Left kidney (tissue), 8 donors: ENCODE measurements at places on chromosomes 12 and 14. TPM values are rescaled to one million over a fixed set of nuclear protein-coding genes. Genes with fewer than 3 reads are reported as not detected.

The DCN gene
- polyA plus RNA-seq = 366 TPM

The DDX51 gene
- 19.5 TPM for polyA plus RNA-seq

The IFI27 gene
- 5.5 TPM for polyA plus RNA-seq

The BMAL2 gene
- polyA plus RNA-seq = 7.5 TPM

The NEUROD4 gene
- not detected for polyA plus RNA-seq

The HSP90AA1 gene
- polyA plus RNA-seq = 768 TPM

The SERPINA9 gene
- not detected for polyA plus RNA-seq

The HIGD1C gene
- not detected for polyA plus RNA-seq

The PMCH gene
- 0.91 TPM for polyA plus RNA-seq

The KRT72 gene
- not detected for polyA plus RNA-seq

The CD69 gene
- 1.3 TPM for polyA plus RNA-seq

The CCDC175 gene
- polyA plus RNA-seq = 1.3 TPM

The PLEKHH1 gene
- 87.7 TPM for polyA plus RNA-seq

The KCNC2 gene
- polyA plus RNA-seq = 0.55 TPM

The KRT85 gene
- polyA plus RNA-seq = not detected

DNA sequence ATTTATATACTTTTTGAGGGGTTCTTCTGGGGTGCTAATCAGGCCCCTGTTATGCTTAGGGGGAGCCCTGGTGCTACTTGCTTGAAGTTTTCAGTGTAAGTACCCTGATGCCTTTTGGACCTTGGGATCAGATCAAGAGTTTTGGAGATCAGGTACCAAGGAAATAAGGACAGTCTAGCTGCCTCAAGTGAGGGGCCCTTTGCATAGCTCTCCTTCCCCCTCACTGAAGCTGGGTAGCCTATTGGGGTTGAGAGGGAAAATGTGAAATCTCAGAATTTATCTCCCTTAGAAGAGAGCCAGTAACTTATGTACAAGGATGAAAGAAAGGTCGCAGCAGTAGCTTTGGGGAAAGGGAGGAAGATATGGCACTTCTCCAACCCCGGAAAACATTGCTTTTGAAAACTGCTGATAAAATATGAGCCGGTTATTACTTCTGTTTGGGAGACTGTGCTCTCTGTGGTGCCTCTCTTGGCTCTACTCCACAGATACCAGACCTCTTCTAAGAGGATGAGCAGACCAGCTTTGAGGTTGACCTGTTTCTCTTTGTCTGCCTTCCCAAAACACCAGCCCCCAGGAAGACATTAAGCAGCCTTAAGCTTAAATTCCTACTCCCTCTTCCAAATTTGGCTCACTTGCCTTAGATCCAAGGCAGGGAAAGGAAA is 8.8 kb upstream of the AMHR2 start:
- no peak for DNase-seq

- no peak for DNase-seq
Observed at GRCh38 chr12:91640021-91640420, 457.4 kb upstream of the DCN start.

DNA sequence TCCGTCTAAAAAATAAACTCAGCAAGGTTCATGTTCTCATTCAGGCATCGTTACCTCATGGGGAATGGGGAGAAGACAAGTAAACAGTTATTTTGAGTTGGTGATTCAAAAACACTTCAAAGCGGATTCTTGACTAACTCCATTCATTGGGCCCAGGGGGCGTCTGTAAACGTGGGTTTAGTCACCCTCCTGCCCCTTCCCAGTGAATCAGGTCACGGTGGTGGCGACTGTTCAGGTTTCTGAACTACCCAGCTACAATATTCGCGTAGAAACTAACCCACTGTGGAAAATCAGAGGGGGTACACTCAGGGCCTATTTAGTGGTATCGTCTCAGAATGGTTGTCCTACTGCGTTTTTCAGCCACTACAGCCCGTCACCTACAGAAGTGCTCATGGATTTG is 15.2 kb downstream of the OR6S1 start:
- DNase-seq = no peak

DNA sequence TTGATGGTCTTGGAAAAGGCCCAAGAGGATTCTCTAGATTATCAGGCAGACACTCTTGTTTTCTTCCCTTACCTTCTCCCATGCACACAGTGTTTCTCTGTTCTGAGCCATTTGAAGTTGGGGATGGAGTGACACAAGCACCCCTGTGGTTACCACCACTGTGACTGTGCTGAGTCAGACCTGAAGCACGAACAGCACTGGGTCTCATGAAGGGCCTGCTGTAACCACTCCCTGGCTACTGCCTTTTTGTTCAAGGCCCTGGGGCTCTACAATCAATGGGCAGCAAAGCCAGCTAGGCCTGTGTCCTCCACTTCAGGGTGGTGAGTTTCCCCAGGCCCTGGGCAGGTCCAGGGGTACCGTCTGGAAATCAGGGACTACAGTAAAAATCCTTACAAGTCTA is 65.5 kb downstream of the TSPAN8 start:
- no peak for DNase-seq

- DNase-seq = no peak
Observed at GRCh38 chr12:46303039-46303666, 34.3 kb upstream of the SLC38A1 start.

DNA sequence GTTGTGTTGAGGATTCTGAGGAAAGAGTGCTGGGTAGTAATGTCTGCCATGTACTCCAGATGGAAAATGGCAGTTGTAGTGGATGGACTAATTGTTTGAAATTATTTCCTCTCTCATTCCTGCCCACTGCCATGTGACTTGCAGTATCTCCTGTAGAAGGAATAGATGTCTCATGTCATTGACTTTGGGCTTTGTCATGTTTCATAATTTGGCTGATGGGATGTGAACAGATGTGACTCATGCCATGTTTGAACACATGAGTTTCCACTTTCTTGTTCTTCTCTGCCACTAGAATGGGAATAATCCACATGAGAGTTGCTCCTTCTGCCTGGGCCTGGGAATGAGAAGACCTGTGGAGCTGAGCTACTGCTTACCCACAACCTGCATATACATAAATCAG is 2.4 kb upstream of the CALCOCO1 start:
- DNase-seq = no peak

DNA sequence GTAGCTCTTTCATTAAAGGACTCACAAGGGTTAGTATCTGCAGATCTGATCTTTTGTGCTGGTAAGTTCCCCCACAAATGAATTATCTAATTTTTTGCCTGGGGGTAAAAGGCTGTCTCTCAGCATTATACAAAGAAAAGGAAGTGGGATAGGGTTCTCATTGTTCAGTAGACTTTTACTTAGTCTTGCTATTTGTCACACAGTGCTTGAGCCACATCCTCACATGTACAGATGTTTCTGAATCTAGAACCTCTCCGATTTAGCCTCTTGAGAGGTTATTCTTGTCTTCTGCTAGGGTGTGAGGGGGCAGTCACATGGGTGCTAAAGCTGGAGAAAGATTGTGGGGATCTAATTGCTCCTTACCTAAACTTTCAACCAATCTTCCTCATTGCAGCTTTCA is 93.0 kb downstream of the SLC41A2 start:
- DNase-seq = no peak

DNA sequence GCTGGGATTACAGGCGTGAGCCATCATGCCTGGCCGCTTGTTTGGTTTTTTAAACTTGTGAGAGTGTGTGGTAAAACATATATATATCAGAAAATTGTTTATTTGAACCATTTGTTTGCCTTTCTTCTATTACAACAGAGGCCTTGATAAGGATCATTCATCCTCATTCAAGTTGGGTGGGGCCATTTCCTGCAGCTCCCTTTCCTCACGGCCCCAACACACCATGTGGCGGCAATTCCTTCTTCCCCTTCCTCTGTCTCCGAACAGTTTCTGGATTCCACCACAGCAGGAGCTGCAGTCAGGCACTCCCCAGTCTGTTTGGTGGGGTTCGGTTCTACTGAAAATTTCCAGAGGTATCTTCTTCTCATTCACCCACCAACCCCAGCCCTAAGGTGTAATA is 42.0 kb upstream of the RASSF3 start:
- DNase-seq = no peak

DNA sequence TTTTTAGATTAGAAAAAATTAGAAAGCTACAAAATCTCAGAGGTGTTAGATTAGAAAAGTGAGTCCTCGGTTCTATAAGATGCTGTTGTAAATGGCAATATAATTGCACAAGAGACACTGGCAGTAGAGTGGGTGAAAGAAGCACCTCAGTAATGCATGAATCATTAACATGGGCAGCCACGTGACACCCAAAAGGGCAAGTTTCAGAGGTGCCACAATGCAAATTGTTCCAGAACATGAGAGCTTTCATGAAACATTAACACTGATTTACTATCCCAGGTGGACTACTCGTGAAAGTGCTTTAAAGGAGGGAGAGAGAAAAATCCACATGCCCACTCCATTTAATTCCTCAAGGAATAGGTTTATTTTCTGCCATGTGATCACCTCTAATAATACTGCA is 108.4 kb downstream of the PTPRR start:
- peak; percentile 40 for DNase-seq

- DNase-seq = no peak
Observed at GRCh38 chr14:103697206-103697602, 18.0 kb downstream of the XRCC3 start.

GRCh38 chr14:60594062-60594461 is 55.2 kb downstream of the SIX1 start:
- DNase-seq = no peak

GRCh38 chr12:19485240-19485639 is 45.9 kb downstream of the AEBP2 start:
- DNase-seq = no peak

DNA sequence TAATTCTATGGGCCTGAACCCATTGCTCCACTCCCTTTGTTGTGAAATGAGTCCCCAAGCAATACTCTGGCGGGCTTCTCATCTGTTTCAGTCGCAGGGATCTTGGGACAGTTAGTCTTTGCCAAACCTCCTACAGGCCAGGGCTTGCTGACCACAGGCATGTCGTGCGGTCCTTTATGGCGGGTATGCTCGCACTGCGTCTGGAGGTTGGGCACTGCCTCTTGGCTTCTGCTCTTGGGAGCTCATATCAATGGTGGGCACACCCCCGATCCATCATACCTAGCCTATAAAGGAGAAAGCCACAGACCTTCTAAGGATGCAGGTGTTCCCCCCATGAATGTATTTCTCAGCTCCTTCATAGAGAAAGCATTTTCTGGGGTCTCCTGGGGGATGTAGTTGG is 99.3 kb downstream of the AACS start:
- no peak for DNase-seq

DNA sequence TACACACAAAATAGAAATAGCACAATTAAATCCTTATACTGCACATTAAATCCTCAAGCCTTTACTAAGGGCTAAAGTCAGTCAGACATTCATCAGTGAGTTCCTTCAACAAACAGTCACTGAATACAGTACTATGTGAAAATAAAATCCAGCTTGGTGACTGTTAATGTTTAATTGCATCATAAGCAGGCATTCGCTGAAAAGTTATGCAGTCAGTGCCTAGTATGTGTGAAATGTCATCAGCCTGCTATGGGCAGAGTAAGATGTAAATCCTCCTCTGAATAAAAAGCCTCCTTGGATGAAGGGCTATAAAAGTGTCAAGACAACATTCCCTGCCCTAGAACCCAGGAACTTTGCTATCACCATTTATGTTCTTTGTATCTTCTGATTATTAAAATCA is 116.4 kb downstream of the PRICKLE1 start:
- no peak for DNase-seq

DNA sequence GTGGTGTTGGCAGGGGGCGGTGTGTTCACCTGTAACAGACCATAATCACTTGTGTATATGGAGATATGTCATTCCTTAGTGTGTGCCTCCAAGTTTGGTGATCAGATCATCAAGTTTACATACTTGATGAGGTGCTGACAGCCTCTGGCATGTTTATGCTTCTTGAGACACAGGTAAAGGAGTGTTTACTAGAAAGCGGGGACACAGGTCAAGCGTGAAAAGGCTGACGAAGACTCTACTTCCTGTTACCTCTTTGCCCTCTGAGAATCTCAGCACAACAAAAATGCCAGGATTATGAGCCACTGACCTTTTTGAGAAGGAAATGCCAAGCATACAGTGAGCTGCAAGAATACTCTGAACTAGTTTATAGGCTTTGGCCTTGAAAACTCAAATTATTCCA is 29.6 kb downstream of the PRDM4 start:
- no peak for DNase-seq

DNA sequence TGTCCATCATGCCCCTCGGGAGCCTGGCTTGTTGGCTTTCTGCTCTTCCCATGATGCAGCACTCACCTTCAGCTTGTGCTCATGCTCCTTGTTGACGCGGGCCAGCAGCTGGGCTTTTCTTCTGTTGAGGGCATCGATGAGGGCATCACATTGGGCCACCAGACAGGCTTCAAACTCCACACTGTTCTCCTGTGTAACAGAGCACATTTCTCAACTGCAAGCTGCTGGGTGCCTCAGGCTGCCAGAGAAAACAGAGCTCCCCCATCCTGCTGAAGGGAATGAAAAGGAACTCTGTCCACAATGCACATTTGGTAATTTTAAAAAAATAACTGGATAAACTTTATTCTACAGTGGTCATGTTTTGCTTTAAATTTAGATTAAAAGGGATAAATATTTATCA is 72.1 kb downstream of the TRIM9 start:
- no peak for DNase-seq

DNA sequence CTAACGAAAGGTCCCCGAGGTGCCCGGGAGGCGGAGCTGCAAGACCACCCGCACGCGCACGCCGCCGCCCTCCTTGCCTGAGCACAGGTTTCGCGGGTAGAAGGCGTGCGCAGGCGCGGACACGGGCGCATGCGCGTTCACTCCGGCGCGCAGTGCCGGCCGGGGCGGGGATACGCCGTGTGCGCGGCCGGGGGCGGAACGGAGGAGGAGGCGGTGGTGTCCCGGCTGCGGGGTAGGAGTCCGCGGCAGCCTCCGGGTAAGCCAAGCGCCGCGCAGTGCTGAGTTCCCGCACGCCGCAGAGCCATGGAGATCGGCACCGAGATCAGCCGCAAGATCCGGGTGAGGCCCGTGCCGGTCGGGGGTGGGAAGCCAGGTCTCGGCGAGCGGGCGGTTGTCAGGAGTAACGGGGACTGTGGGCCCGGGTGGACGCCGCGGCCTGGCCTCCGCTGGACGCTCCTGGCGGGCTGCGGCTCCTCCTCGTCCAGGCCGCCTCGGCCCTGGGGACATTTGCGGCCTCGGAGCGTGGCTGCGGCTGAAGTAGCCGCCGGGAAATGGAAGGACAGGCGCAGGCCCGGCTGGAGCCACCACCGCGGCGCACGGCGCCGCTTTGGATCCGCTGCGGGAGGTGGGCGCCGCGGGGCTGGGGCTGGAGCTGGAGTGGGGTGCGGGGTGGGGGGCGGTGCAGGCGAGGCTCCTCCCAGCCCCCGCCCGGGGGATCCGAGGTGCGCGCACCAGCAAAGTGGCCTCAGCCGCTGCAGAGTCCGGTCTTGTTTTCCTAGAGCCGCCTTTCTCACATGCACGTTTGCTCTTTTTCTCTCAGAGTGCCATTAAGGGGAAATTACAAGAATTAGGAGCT is at the start of gene ZC3H14:
Gene ZC3H14, plus strand, starts transcription at position 207 of the 856 bp plus-strand sequence. Its CDS starts 97 bp downstream, at position 304.
- peak; percentile 87 for DNase-seq

GRCh38 chr12:112967306-112967705 is 11.0 kb upstream of the OAS2 start:
- DNase-seq = no peak

- DNase-seq = no peak
Observed at GRCh38 chr14:106528717-106529116, 1002.3 kb downstream of the TMEM121 start.
